Ovary (tissue), 10 donors: ENCODE measurements at places on chromosomes 11 and 22. TPM values are rescaled to one million over a fixed set of nuclear protein-coding genes. Genes with fewer than 3 reads are reported as not detected.

DNA sequence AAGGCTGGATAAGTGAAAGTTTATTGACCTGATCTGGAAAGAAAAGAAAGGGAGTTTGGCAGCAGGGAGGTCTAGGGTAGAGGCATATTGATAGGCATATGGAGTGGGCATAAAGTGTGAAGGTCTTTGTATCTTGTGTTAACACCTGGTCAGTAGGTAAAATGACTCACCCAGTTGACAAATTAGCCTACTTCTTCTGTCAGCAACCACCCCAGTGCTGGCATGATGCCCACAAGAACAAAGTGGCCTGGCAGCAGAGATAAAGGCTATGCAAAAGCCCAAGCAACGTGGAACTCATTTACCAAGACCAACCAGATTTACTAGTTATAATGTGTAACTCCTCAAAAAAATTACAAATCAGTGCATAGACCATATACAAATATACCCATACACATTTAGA lies 4.9 kb downstream of the OR10A3 start:
- DNase-seq: no peak

GRCh38 chr11:8732748-8733241 lies 50.2 kb downstream of the RPL27A start:
- peak; percentile 52 for DNase-seq

DNA sequence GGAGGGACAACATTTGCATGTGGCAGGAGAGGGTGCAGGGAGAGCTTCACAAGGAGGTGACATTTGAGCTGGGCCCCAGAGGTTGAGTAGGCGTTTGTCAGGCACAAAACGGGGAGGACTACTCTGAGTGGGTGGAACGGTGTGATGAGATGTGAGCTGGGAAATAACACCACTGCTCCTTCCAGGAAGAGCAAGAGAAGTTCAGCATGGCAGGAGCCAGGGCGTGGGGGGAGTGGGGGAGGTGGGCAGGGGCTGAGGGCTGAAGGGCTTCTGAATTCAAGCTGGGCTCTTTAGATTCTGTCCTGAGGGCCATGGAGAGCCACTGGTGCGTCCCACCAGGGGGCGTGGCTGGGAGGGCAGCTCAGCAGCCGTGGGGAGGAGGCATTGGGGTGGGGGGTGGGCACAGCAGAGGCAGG lies 54.2 kb downstream of the OTOG start:
- DNase-seq: no peak

DNA sequence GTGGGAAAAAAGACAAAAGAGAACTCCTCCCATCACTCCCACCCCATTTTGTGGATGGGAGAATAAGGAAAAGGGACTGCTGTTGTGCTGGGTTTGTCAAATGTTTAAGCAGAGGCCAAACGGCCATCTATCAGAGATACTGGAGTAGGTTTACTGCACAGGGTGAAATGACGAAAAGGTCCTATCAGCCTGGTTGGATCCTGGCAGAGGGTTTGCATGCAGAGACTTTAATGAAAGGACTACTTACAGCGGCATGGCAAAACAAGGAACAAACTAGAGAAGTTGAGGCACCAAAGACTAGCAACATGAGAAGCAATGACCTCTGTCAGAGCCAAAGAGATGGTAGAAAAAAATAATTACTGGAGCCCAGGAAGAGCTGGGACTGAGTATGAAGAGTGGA lies 32.2 kb upstream of the HEPHL1 start:
- no peak for DNase-seq

DNA sequence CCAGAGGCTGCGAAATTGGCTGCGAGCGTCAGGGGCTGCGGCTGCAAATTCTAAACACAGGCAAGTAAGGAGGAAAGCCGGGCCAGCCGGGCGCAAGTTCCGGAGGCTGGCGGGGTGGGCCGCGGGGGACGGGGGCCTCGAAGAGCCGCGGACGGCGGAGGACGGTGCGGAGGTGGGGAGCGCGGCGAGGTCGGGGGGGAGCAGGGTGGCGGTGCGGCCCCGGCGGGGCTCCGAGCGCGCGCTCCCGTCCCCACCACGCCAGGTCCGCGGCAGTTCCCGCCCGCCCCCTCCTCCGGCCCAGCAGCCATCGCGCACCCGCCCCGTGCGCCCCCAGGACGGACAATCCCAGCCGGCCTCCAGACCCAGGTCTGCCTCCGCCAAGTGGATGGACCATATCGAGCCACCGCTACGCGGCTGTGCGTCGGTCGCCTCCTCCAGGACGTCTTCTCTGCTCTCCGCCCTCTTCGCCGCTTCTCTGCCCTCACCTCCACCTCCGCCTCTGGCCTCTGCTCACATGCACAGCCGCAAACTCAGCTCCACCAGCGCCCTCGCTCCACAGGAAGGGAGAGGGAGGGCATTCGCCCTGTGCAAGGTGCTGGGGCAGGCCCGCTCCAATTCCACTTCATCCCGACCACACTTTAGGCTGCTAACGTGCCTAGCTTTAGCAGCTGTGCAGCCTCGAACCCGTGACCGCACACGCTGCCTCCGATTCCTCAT lies 7.2 kb downstream of the ELFN2 start:
- no peak for DNase-seq

- no peak for DNase-seq
These were observed 17.9 kb downstream of the LINC01488 start for GRCh38 chr11:69499186-69499917.

DNA sequence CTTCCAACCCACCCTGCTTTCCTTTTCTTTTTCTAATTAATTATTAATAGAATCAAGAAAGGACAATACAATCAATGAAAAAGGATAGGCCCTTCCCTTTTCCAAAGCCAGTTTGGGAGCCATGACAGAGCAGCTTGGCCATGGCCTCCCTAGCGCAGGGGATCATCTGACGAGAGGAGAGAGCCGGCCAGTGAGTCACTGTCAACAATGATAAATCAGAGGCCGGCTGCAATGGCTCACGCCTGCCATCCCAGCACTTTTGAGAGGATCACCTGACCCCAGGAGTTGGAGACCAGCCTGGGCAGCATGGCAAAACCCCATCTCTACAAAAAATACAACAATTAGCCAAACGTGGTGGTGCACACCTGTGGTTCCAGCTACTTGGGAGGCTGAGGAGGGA lies 27.5 kb upstream of the KRTAP5-7 start:
- no peak for DNase-seq

- DNase-seq: no peak
These were observed 12.3 kb upstream of the IGSF9B start for GRCh38 chr11:133969112-133969511.

MUC5B gene
- total RNA-seq: 2.0 TPM

RIMBP3B gene
- not detected for total RNA-seq
